ENCODE measurements at places on chromosomes 1 and 21. TPM values are rescaled to one million over a fixed set of nuclear protein-coding genes. Genes with fewer than 3 reads are reported as not detected.

GRCh38 chr1:178341261-178341956, 155.4 kb downstream of the CLEC20A start:
- peak; percentile 94 for DNase-seq

GRCh38 chr21:22791376-22791775, 1793.2 kb downstream of the NCAM2 start:
- DNase-seq = no peak

GRCh38 chr21:42421018-42421793, 17.5 kb downstream of the UBASH3A start:
- no peak for DNase-seq

GRCh38 chr1:2470290-2471158, 5.6 kb upstream of the PLCH2 start:
- no peak for DNase-seq

DNA sequence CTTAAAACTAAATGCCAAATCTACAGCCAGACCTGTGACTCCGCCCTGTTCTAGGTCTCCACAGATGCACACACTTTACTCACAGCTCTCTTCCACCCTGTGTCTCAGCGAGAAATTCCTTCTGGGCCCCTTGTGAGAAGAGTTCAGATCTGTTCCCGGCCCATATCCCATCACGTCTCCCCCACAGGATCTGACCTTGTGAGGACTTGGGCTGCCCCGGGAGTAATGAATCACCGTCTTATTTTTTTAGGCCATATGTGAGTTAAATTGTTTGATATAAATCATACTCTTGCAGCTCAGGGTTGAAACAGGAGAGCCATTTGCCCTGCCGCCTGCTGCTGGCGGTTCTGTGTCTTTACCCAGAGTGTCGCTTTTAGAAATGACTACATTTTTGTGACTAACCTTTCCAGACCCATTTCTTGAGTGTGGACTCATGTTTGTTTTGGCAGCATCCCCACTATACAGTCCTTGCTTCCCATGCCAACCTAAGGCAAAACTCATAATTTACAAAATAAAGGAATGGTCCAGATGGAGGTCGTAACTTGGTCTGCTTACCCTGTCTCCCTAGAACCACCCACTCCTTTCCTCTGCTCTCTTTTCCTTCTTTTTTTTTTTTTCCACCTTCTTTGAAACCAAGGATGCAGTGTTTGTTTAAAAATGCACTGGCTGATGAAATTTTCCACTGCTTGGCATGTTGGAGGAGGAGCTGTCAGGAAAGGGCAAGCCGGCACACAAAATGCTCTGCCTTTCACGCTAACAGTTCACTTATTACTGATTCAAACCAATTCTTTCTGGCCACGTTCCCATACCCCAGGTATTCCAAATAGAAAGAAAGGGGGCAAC, 98.0 kb upstream of the C1orf105 start:
- peak; percentile 84 for DNase-seq

DNA sequence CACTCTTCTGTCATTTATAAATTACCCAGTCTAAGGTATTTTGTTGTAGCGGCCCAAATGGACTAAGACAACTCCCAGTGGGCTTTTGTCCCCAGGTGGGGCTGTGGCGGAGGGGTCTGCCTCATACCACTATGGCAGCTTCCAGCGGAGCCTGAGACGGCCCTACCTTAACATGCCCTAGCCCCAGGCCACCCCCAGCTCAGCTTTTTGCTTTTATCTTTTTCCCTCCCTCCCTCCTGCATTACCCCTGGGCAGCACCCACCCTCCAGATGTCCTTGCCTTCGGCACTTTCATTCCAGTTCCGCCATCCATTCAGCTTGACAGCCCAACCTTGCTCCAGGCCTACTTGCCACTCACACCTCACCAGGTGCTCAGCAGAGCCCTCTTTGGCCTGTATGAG, 307.3 kb downstream of the PTPRU start:
- DNase-seq = no peak

DNA sequence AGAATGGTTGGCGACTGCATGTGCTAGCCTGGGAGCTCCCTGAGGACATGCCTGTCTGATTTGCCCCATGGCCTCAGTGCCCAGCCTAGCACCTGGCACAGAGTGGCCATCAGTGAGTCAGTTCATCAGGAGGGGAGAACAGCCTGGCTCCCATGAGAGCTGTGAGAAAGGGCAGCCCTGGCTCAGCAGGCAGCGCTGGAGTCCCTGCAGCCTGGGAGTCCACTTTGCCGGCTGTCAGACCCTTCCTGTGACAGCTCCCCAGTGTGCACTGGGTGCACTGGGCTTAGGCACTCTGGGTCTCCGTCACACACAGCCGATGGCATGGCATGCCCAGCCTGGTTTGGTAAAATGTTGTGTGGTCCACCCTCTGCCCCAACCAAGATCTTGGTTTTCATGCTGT, 28.7 kb downstream of the LDLRAP1 start:
- DNase-seq = no peak

GRCh38 chr1:23097316-23097715, 71.3 kb downstream of the LUZP1 start:
- no peak for DNase-seq

DNA sequence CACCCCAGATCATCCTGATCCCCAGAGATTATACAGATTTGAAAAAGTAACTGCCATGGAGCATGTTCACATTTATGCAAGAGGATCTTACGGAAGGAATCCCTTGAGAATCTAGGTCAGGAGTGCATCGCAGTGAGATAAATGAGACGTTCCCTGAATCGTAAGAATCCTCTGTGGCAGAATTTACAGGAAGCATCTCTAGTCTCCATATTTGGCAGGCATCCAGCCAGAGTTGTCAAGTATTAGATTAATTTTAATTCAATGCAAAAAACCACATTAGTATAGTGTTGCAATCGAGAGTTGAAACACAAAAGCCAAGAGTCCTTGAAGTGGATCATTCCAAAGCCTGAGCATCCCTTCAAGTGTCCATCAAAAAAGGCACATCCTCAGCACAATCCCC, 100.8 kb downstream of the RRAGC start:
- DNase-seq = no peak

DNA sequence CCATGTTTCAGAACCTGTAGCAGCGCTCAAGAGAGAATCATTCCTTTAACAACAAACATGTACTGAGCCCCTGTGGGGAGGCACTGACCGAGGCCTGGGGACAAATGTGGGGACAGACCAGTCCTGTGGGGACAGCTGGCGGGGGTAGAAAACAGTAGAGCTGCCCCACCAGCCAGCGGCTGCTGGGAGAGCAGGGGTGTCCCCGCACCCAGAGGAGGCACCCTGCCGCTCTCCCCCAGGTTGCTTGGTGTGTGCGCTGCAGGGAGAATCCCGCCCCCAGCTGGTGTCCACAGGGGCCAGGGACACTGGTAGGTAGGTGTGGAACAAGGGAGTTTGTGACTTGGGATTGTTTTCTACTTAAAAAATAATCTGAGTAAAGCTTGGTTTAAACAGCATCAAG, 62.1 kb downstream of the ADARB1 start:
- DNase-seq = no peak

GRCh38 chr1:90027281-90027680, 32.4 kb downstream of the ZNF326 start:
- DNase-seq = no peak

DNA sequence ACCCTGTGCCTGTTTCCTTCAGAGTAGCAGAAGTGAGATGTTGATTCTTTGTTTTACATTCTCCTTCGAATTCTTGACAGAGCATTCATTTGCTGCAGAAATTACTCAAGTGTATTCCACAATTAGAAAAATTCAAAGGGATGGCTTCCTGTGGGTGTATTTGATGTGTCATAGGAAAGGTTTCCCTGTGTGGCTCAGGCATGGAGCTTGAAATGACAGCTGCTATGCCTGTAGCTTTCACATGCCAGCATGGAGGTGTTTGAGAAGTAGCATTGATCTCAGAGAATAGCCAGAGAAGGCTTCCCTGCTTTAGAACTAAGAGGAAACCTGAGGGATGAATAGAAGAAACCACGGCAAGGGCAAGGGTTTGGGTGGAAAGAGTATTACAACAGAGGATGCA, 317.2 kb upstream of the DEPDC1 start:
- no peak for DNase-seq

GRCh38 chr1:54818461-54819194, 17.5 kb upstream of the TTC22 start:
- no peak for DNase-seq

DNA sequence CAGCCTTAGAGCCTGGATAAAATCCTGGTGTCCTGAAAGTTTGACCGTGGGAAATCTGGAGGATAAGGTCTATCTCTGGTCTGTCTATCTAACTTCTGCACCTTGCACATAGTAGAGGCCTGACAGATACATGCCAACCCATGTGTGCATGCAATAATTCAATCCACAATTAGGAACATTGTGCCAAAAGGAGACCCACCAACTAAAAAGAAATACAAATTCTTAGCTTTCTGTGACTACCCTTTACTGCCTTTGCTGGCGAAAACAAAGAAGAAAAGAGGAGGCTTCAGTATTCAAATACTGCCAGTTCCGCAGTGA, 381 bp upstream of the KLHL20 start:
- peak; percentile 2 for DNase-seq

DNA sequence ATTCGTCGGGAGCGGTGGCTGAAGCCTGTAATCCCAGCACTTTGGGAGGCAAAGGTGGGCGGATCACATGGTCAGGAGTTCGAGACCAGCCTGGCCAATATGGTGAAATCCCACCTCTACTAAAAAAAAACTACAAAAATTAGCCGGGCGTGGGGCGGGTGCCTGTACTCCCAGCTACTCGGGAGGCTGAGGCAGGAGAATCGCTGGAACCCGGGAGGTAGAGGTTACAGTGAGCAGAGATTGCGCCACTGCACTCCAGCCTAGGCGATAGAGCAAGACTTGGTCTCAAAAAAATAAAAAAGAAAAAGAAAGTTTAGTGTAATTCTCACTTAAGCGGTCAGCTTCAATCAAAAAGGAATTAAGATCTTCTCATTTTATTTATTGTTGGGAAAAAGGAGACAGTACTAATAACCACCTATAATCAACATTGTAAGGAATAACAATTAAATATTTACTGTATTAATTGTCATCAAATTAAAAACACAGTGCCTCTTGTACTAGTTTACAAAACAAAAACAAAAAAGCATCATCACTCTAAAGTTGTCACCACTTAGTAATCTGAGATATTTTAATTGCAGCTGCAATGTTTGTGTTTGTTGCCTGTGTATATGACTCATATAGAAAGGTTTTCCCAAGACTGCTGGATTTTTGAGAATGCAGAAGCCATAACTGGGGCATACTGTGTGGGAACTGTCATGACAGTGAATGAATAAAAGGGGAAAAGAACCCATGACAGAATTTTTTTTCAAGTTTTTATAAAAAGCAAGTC, 3.7 kb downstream of the FBXO42 start:
- peak; percentile 76 for DNase-seq

DNA sequence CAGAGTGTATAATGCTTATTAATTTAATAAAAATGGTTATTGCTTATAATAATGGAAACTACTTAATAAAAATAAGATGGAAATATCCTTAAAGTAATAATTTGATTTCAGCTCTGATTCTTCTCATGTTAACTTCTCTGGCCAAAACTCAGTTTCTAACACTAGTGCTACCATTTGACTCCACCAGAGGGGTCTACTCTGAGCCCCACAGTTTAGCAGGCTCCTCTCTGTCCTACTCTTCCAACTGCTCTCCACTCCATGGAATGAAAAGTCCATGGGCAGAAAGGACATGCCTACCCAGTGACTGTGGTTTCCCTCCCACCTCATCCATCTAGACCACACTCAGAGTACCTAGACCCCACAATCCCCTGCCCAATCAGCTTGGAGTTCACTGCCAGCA, 489.1 kb upstream of the CAMK1G start:
- no peak for DNase-seq

- no peak for DNase-seq
These were observed 25.4 kb upstream of the LMX1A start for GRCh38 chr1:165381745-165382505.

GRCh38 chr1:234699795-234700665, 90.1 kb upstream of the IRF2BP2 start:
- DNase-seq = peak; percentile 51

- no peak for DNase-seq
These were observed 4.6 kb upstream of the PRKCZ start for GRCh38 chr1:2045468-2046173.

DNA sequence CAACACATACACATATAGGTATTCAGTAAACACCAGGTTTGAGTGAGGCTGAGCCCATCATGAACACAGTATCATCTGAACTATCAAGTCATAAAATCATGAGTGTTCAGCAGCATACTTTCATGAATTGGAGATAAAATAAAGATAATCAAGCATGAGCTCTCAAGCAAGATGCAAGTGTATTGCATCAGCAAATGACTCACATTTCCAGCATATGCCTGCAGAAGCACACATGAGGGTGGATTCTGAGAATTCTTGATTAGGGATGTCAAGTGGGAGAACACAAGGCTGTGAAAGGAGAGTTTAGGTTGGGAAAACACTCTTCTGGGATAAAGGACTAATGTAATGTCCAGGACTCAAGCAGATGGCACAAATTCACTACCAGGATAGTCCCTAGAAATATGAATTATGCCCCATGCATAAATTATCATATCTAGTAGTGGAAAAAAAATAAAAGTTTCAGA, 299.2 kb downstream of the SRGAP2C start:
- DNase-seq = peak; percentile 73

GRCh38 chr1:145994391-145995120, 1.8 kb downstream of the TXNIP start:
- no peak for DNase-seq

- no peak for DNase-seq
These were observed 155.9 kb upstream of the RUNX1 start for GRCh38 chr21:35204850-35205541.

GRCh38 chr1:151542710-151543129, 2.6 kb downstream of the TUFT1 start:
- DNase-seq = peak; percentile 54

GRCh38 chr1:77347646-77348045, 65.8 kb downstream of the AK5 start:
- DNase-seq = peak; percentile 69

- DNase-seq = peak; percentile 26
These were observed 354.0 kb upstream of the DUSP10 start for GRCh38 chr1:222095606-222096475.

DNA sequence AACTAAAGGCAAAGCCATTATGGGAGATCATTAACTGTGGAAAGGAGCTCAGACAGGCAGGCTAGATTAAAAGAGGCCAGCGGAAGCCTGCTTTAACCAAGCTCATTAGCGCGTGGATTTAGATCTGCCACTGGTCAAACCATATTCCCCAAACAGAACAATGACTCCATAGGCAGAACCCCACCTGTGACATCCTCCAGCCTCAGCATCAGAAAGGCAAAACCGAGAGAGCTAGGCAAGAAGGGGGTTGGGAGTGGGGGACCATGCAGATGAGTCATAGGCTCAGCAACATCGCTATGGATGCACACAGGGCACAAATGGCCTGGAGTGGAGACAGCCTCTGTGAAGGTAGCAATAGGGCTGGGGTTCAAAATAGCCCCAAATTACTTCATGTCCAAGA, 20.6 kb downstream of the MKNK1 start:
- no peak for DNase-seq

- peak; percentile 70 for DNase-seq
These were observed 74.2 kb downstream of the GABPA start for GRCh38 chr21:25809013-25809412.

GRCh38 chr1:203480525-203481084, 5.0 kb downstream of the PRELP start:
- DNase-seq = peak; percentile 87

MAP1LC3C gene
- total RNA-seq = not detected

RAD54L gene
- 0.26 TPM for total RNA-seq

ADCY10 gene
- 0.26 TPM for total RNA-seq

NR1I3 gene
- not detected for total RNA-seq

MYOG gene
- not detected for total RNA-seq

PRAMEF14 gene
- not detected for total RNA-seq

KISS1 gene
- total RNA-seq = not detected

TTC22 gene
- 12.5 TPM for total RNA-seq

RGS1 gene
- not detected for total RNA-seq

TNFSF4 gene
- total RNA-seq = 0.13 TPM

APCS gene
- not detected for total RNA-seq

WNT9A gene
- total RNA-seq = 7.3 TPM

All from bronchial epithelial cell (primary cell).